ENCODE measurements at places on chromosomes 3 and 15. TPM values are rescaled to one million over a fixed set of nuclear protein-coding genes. Genes with fewer than 3 reads are reported as not detected.

DNA sequence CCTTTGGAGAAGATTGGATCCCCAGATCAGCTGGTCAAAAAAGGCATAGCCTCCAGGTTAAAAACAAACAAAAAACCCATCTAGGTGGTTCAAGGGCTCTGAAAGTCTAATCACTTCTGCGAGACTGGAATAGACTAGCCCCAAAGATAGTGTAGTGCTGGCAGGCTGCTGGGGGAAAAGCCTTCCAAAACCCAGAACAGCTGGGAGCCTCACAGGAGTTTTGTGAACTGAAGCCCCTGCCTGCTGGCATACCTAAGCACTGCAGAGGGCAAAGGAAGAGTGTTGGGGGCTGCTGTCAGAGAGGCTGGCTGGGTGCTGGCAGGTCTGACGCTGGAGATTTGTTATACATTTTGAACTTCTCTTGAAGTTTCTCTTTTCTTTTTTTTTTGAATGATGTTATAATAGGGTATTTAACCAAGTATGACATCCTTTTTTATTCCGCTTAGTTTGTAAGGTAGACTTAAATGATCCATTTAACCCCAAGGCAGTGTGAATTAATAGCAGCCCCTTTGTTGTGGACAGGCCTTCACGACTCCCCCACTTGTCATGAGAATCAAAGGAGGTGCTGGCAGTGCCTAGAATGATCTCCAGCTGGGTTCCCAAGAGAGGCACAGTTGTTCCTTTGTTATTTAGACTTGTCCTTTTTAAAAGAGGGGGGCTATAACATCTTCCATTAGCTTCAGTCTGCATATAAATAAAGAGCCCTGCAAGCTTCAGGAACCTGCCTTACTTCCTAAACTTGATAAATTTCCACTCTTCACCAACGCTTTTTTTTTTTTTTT is 53.9 kb downstream of the CRTC3 start:
- DNase-seq: no peak

Gene CA12
- total RNA-seq: 1.3 TPM

DNA sequence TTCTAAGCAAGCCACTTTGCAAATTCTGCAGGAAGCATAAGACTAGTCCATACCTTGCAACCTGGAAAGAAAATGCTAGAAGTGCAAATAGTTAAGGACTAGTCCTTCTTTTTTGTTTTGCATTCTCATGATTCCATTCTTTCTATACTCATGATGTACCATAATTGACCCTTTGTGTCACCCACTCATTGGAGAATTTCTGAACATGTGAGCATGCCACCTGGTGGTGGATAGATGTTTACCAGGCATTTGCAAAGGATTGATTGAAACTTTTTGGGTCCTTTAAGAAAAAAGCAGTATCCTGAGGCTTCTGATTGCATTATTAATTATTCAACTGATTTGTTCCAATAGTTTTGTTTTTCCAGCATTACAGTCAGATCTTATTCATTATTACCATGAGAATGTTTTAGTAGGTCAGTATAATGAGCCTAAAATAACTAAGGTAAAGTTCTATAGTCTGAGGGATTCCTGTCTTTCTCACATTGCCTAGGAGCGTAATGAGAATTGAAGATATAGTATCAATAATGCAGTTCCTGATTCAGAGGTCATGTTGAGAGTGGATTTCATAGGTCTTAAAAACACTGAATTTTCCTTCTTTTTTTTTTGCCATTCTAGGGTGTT is 20.2 kb upstream of the DIPK2A start:
- DNase-seq: peak; percentile 34

DNA sequence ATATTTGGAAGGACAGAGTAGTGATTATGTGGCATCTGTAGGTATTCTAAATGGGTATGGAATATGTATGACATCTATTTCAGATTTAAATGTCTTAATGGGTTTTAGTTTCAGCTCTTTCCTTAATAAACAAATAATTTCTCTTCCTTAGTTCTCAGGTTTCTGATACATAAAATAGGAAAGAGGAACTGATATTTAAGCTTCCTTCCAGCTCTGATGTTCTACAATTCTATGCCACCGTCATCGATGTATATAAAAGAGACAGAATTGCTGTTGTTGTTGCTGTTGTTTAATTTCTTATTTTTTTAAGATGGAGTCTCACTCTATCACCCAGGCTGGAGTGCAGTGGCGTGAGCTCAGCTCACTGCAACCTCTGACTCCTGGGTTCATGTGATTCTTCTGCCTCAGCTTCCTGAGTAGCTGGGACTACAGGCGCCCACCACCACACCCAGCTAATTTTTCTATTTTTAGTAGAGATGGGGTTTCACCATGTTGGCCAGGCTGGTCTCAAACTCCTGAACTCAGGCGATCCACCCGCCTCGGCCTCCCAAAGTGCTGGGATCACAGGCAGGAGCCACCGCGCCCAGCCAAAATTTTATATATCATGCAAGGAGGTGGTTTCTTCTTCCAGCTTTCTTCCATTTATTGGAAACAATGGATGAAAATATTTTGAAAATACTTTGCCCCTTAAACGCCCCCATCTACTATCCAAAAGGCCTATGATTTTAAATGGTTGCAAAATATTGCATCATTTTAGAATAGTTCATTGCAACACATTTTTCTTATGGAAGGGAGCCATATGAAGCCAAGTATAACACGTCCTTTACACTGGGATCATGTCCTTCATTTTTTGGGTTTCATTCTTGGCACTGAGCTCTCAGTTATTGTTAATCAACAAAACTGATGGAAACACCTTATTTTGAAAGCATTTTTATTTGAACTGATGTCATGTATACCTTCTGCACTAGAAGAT is 13.9 kb upstream of the C15orf61 start:
- DNase-seq: no peak

DNA sequence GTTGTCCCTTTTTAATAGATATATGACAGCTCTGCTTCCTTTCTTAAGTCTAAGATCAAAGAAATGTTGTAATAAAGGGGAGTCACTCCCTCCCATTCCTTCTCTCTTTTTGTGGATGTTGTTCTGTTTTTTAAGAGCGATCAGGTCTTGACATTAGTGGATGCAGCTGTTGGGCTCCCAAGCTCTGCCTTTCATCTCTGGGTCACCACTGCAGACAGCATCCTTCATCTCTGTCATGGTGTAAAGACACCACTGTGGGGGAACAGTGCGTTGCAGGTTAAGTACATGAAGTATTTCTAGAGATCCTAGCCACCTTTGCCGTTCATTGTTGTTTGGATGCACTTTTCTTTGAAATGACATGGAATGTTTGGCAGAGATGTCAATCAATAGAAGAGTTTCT is 17.7 kb downstream of the FNDC3B start:
- no peak for DNase-seq

Gene FBXW12
- total RNA-seq: not detected

Gene MST1R
- total RNA-seq: 1.9 TPM

Gene FAM3D
- not detected for total RNA-seq

Data from A172 (cell line).